ENCODE measurements at places on chromosomes 7 and 10.

GRCh38 chr7:153382641-153383101 is 623.1 kb downstream of the ACTR3B start:
- DNase-seq, result no peak

GRCh38 chr10:116719804-116720203 is 22.6 kb downstream of the HSPA12A start:
- DNase-seq, result no peak

- no peak for DNase-seq
Observed at GRCh38 chr7:50828801-50829200, 46.1 kb upstream of the GRB10 start.

GRCh38 chr10:42956045-42956444 is 120.8 kb upstream of the RET start:
- no peak for DNase-seq

- DNase-seq, result peak; percentile 95
Observed at GRCh38 chr7:128862571-128863432, at the start of gene ATP6V1F. TSS of gene ATP6V1F (plus strand) at chr7:128862856. CDS start at chr7:128862905, 49 bp downstream.

DNA sequence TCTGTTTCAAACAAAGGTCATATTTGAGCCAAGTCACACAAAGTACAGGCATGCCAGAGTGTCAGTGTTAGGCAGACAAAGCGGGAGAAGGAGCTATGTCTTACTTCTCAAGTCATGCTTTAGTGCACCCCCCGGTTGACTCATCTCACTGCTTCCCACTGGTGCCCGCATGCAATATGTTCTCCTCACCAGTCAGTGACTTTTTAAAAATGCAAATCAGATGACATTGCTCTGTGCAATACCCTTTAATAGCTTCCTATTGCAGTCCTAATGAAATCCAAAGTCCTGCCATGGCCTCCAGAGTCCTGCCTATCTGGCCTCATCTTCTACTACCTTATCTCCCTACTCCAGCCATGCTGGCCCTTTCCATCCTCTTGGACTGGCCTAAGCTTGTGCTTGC is 429.1 kb downstream of the ACTR3B start:
- DNase-seq, result no peak

GRCh38 chr7:5780801-5781496 is 514 bp downstream of the RNF216 start:
- no peak for DNase-seq

GRCh38 chr10:31771331-31771831 is 157.2 kb downstream of the ARHGAP12 start:
- no peak for DNase-seq

GRCh38 chr7:10192074-10192473 is 781.6 kb upstream of the PHF14 start:
- no peak for DNase-seq

DNA sequence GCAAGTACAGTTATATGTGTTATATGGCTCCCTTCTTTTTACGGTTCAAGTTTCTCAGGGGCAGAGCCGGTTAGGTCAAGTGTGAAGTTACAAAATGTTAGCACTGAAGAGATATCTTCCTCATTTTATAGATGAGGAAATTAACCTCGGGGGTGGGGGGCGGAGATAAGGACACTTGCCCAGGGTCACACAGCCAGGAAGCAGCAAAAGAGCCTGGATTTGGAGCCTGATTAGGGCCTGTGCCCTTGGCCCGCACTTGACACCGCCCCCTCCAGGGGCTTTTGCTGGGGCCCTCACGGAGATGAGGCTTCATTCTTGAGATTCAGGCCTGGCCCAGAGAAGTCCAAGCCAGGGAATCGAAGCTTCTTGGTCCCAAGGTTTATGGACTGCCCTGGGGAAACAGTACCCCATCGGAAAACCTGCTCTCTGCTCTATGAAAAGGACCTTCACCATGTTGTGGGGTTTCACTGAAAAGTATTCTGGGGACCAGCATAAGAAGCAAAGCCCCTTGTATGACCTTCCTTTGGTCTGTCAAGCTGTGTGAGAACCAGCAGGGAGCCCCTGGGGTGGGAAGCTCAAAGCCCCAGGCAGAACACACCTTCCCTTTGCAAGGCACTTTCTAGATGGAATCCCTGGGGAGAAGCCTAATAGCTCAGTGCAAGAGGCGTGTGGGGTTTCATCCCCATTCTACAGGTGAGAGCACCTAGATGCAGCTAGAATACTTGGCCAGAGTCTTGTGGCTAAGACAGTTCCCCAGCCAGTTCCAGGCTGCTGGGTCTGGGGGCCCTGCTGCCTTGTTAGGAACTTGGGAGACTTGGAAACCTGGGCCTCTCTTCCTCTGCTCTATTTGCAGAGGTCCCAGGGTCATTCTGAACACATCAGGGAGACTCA is 21.9 kb downstream of the UNC5B start:
- DNase-seq, result no peak

- DNase-seq, result peak; percentile 97
Observed at GRCh38 chr7:30284298-30285066, at the start of gene ZNRF2. TSS of gene ZNRF2 (plus strand) at chr7:30284597. CDS start at chr7:30285358, 761 bp downstream.

- no peak for DNase-seq
Observed at GRCh38 chr7:142896741-142897379, 11.3 kb upstream of the TRPV6 start.

DNA sequence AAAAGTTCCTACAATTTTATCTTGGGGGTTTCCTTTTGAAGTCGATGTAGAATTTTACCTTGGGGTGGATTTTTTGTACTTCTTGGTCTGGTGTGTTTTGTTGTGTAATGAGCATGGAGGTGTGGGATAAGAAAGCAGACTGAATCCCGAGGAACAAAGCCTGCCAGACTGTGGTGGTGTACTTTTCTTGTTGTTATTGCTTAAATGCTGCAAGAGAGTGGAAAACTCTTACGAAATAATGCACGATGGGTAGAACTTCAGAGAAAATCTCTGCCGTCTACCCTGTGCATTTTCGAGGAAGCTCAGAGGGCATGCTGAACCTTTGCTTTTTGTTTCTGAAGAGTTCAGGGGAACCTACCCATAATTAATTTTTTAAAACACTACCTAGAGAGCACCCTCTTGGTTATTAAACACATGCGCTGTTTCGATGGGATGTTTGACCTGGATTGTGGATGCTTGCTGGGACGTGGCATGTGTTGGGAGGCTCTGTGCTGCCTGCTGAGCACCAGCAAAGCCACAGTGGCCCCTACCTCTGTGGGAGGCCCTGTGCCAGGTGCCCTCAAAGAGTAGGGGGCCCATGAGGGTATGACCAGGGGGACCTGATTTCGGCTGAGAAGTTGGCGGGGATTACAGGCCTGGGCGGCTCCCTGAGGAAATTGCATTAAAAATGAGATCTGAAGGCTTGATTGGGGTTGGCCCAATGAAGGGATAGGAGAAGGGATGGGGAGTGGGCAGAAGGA is 94.1 kb downstream of the TCF7L2 start:
- no peak for DNase-seq

GRCh38 chr7:116228241-116228640 is 17.9 kb downstream of the TES start:
- DNase-seq, result no peak

- no peak for DNase-seq
Observed at GRCh38 chr10:17883621-17884020, 68.1 kb upstream of the SLC39A12 start.

- DNase-seq, result no peak
Observed at GRCh38 chr7:66211429-66211828, 6.3 kb downstream of the TPST1 start.

GRCh38 chr7:47697543-47697942 is 115.6 kb upstream of the TNS3 start:
- no peak for DNase-seq

GRCh38 chr7:120421151-120421651 is 148.2 kb downstream of the KCND2 start:
- DNase-seq, result no peak

DNA sequence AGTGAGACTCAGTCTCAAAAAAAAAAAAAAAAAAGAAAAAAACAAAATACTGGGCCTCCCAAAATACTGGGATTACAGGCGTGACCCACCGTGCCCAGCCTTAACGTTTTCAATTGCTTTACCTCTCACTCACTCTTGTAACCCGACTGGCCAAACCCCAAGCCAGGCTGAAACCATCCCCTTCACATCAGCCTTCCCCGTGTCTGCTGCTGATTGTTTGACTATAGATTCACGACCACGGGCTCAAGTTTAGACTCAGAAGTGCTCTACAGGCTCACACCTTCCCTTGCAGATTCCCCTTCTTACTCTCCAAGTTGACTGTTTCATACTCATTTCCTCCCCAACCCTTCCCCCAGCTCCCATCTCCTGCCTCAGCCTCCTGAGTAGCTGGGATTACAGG is 22.3 kb downstream of the TYW1 start:
- DNase-seq, result no peak

- no peak for DNase-seq
Observed at GRCh38 chr10:127486355-127486754, 62.8 kb upstream of the NPS start.

DNA sequence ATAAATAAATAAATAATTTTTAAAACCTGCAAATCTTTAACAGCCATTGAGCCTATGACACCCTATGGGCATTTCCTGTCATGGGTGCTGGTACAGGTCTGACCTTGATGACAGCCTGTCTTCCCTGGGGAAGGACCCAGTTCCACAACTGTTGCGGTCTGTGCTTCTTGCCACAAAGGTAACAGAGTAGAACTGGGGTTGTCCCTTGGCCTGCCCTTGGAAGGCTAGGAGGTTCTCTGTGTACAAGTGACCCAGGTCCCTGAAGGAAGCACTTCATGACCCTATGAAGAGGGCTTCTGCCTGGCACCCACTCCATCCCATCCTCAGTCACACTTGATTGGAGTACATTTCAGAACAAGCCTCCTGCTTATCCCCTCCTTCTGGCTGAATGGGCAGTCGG is 66.9 kb downstream of the OGDH start:
- no peak for DNase-seq

DNA sequence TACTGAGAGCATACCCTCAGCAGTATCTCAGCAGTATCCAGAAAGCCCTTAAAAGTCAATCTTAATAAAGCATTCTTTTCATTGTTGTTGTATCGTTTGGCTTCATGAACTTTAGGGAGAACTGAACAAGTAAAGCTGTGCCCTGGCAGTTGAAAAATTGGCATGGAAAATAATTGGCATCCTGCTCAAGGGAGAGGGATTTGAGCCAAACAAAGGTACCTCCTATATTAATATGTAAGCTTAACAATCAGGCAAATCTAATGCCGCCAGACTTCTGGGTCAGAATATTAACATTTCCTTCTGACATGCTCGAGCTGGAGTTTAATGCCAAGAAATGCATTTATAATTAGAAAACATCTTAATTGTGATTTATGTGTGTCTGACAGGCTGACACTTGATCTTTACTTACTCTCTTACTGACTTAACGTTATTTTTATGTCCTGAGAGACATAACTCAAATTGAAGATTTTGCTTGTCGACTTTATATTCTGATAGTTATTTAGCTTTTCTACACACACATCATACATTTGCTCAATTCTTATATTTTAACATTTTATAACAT is 42.1 kb upstream of the PCDH15 start:
- no peak for DNase-seq

DNA sequence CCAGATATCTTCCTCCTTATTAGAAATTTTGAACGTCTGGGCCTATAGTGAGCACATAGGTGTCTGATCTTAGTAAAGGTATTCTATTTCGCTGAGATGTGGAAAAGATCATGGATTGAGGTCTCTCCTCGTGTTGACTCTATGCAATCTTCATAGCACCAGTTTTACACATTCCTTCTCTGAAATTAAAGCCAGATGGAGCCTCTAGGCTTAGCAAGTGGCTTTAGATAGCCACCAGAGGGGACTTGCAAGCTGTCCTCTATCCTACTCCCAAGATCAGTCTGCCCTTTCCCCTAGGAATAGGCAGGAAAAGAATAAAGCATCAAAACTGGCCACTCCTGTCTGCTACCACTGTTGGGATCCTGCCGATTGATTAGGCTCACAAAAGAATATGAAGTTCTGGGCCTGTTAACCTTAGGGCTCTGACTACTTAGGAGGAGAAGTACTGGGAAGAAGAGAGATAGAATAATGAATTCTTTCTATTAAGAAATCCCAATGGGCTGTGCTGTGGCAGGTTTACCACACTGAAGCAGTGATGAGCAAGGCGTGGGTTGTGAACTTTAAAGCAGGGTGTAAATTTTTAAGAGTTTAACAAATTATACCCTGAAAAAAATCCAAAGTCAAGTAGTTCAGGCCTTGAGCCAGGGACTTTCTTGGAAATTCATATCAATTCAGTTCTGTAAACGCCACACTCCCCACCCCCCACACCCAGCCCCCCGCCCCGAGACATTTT is 2.2 kb upstream of the STRIP2 start:
- no peak for DNase-seq

- no peak for DNase-seq
Observed at GRCh38 chr10:34449836-34450235, 365.3 kb downstream of the PARD3 start.

GRCh38 chr10:84783386-84783785 is 455.0 kb downstream of the CCSER2 start:
- no peak for DNase-seq

- DNase-seq, result no peak
Observed at GRCh38 chr10:114879541-114880158, 58.1 kb downstream of the FHIP2A start.

GRCh38 chr10:21661087-21661486 is 127.1 kb downstream of the MLLT10 start:
- no peak for DNase-seq

- DNase-seq, result no peak
Observed at GRCh38 chr7:73518470-73518869, 3.6 kb downstream of the BAZ1B start.
